ENCODE measurements at places on chromosomes 6 and 20. TPM values are rescaled to one million over a fixed set of nuclear protein-coding genes. Genes with fewer than 3 reads are reported as not detected.

The TTBK1 gene
- total RNA-seq, result not detected

The CAGE1 gene
- total RNA-seq, result not detected

The SRSF12 gene
- total RNA-seq, result not detected

GRCh38 chr6:89221129-89221528 lies 4.0 kb upstream of the GABRR1 start:
- no peaks in the 10 kb centered on the region for H3K4me1 ChIP-seq
- no peaks in the 10 kb centered on the region for H3K27me3 ChIP-seq
- no peaks in the 10 kb centered on the region for H3K36me3 ChIP-seq
- no peak for DNase-seq
- no peak overlapping the region for H3K4me3 ChIP-seq

DNA sequence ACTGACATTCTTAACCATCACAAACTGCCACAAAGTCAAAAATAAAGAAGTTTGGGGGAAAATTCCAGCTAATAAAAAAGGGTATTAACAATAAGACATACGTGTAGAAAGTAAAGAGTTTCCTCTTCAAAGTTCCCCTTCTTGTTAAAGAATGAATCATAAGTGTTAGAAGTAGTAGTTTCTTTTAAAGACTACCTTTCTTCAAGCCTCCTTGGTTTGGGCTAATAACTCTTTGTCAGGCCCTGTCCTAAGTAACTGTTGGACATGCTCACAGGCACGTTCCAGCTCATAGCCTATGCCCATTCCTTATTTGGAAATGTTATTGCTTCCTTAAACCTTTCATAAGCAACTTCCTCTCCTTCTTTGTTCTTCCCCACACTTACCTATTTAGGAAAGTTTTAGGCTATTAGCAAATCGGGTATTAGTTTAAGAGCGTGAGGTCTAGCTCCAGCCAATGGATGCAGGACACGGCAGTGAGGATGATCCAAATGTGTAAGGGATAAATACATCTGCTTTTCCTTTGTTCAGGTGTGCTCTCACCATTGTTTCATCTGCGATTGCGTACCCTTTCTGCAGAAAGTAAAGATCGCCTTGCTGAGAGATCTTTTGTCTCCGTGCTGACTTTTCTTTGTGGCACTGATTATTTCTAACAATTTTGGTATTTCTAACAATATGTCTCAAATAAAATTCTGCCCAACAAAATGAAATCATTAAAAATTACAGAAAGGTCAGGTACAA lies 64.9 kb downstream of the CHD6 start:
- H3K36me3 ChIP-seq, result peaks cover 7% of the 10 kb centered on the region
- no peak overlapping the region for H3K27ac ChIP-seq
- no peaks in the 10 kb centered on the region for H3K27me3 ChIP-seq
- H3K4me3 ChIP-seq, result no peak overlapping the region

- H3K4me3 ChIP-seq, result no peak overlapping the region
- no peak for DNase-seq
- H3K4me1 ChIP-seq, result no peaks in the 10 kb centered on the region
These were observed 179.1 kb downstream of the SOD2 start for GRCh38 chr6:159513914-159514313.

- no peaks in the 10 kb centered on the region for H3K27me3 ChIP-seq
- no peak overlapping the region for H3K4me3 ChIP-seq
- no peak overlapping the region for H3K27ac ChIP-seq
These were observed 851.7 kb upstream of the MAP3K7 start for GRCh38 chr6:91438570-91438969.

DNA sequence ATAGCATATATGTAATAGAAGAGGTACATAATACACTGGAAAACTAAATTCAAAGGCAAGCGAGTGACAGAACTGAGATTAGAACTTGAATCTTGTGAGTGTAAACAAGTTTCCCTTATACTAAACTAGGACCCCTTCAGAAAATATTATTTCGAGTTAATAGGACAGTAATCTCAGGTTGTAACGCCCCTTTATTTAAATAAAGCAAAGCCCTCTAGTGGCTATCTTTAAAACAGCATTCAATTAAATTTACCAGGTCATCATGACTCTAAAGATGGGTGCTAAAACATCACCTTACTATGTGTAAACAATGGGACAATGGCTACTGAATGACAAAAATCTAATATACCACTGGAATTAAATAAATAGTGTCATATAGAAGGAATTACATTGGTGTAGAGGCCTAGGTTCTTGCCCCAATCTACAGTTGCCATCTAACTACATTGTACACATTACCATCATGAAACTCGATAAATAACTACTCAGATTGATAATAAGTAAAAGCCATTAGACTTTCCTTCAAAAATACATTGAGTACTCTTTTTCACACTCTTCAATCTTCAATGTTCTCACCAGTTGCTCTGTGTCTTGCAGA lies 255.4 kb upstream of the IRAK1BP1 start:
- no peak overlapping the region for H3K4me3 ChIP-seq
- DNase-seq, result no peak
- no peaks in the 10 kb centered on the region for H3K27me3 ChIP-seq
- no peaks in the 10 kb centered on the region for H3K4me1 ChIP-seq

DNA sequence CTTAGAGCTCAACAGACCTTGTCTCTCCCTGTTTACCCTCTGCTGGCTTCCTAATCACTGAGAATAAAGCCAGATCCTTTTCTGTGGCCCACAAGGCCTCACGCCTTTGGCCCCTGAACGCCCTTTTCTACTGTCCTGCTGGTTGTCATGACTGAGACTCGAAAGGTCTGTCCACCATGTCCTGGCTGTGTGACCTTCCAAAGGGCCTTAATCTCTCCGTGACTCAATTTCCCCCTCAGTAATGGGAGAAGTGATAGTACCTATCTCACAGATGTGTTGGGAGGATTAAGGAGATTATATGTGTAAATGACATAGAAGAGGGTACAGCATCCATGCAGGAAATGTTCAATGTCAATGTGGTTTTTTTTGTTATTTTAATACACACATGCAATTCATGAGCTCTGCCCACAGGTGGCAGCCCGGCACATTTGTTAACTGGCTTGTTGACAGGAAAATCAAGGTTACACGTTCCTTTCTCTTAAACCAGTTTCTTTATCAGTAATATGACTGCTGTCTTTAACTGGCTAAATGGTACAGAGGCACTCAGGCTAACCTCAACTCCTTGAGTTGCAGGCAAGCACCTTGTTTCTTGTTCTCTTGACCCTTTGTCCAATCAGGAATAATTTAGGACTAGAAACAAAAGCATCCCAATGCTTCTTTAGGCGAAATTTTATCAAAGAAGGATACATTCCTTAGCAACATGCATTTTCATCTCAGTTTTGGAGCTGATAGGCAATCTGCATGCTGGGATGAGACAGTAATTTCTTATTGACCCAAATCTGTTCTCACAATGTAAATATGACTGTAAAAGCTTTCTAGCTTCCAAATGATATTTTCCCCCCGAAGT lies 16.6 kb downstream of the SLC22A1 start:
- DNase-seq, result peak; percentile 87
- H3K27ac ChIP-seq, result no peak overlapping the region
- peaks cover 20% of the 10 kb centered on the region for H3K4me1 ChIP-seq
- H3K4me3 ChIP-seq, result no peak overlapping the region
- H3K27me3 ChIP-seq, result no peaks in the 10 kb centered on the region
- no peaks in the 10 kb centered on the region for H3K36me3 ChIP-seq

GRCh38 chr6:12024699-12025434 lies 12.8 kb downstream of the HIVEP1 start:
- no peaks in the 10 kb centered on the region for H3K27me3 ChIP-seq
- no peak overlapping the region for H3K4me3 ChIP-seq
- DNase-seq, result no peak
- no peak overlapping the region for H3K27ac ChIP-seq
- peaks cover 14% of the 10 kb centered on the region for H3K36me3 ChIP-seq

- peak overlapping the region; percentile 97 for H3K27ac ChIP-seq
- H3K27me3 ChIP-seq, result no peaks in the 10 kb centered on the region
- H3K4me3 ChIP-seq, result peak overlapping the region; percentile 62
- H3K36me3 ChIP-seq, result no peaks in the 10 kb centered on the region
- H3K4me1 ChIP-seq, result peaks cover 19% of the 10 kb centered on the region
These were observed 2.1 kb downstream of the UBE2J1 start for GRCh38 chr6:89350281-89350966.

DNA sequence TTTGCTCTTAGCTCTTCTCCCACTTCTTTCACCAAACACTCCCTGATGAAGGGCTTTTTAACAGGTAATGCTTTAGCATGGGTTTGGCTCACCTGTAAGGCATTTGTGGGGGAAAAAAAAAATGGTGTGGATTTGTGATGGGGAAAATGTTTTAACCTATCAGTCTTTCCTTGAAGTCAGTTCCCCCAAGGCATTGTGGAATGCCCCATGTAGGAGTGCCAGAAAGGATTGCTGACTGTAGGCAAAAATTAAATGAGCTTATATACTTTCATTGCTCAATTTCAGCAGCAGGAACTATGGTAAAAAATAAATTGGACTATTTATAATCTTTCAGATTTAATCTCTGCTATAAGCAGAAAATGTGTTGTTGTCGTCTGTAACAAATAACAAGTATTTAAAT lies 10.6 kb upstream of the SASH1 start:
- H3K4me1 ChIP-seq, result peaks cover 9% of the 10 kb centered on the region
- no peak overlapping the region for H3K4me3 ChIP-seq
- no peaks in the 10 kb centered on the region for H3K27me3 ChIP-seq
- no peak for DNase-seq
- no peaks in the 10 kb centered on the region for H3K36me3 ChIP-seq
- no peak overlapping the region for H3K27ac ChIP-seq

DNA sequence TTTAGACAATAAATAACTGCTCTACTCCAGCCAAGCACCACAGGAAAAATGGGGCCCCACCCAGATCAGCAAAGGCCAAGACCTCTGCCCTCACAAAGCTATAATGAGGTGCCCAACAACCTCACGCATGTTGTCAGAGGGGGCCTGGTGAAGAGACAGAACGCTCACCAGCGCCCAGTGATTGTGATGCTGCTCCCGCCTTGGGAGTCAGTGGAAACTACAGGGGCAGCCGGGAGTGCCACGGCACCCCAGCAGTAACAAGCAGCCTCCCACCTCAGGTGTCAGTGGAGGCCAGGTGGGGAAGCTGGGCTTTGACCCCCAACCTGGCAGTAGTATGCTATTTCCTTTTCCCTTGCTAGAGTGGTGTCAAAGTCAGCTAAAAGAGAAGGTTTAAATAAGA lies 47.4 kb downstream of the TCP11 start:
- H3K27ac ChIP-seq, result no peak overlapping the region
- no peak for DNase-seq
- H3K4me1 ChIP-seq, result peaks cover 10% of the 10 kb centered on the region

GRCh38 chr6:145209272-145209671 lies 526.0 kb downstream of the EPM2A start:
- no peaks in the 10 kb centered on the region for H3K27me3 ChIP-seq
- H3K36me3 ChIP-seq, result no peaks in the 10 kb centered on the region
- H3K4me3 ChIP-seq, result no peak overlapping the region
- no peak overlapping the region for H3K27ac ChIP-seq
- no peaks in the 10 kb centered on the region for H3K4me1 ChIP-seq

DNA sequence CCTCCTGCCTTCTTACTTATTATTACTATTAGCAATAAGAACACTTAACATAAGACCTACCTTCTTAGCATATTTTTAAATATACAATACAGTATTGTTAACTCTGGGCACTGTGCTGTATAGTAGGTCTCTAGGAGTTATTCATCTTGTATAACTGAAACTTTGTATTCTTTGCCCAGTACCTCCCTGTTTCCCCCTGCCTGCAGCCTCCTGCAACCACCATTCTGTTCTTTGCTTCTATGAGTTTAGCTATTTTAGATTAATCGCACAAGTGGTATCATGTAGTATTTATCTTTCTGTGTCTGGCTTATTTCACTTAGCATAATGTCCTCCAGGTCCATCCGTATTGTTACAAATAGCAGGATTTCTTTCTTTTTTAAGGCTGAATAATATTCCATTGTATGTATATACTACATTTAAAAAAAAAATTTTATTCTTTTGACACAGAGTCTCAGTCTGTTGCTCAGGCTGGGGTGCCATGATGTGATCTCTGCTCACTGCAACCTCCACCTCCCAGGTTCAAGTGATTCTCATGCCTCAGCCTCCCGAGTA lies 4.4 kb downstream of the C6orf89 start:
- H3K4me3 ChIP-seq, result no peak overlapping the region
- no peak overlapping the region for H3K27ac ChIP-seq

GRCh38 chr20:17856837-17857605 lies 111.6 kb downstream of the SNX5 start:
- H3K27ac ChIP-seq, result peak overlapping the region; percentile 55
- no peaks in the 10 kb centered on the region for H3K27me3 ChIP-seq
- DNase-seq, result no peak
- no peaks in the 10 kb centered on the region for H3K36me3 ChIP-seq

GRCh38 chr6:85058806-85059205 lies 294.4 kb upstream of the TBX18 start:
- H3K27ac ChIP-seq, result no peak overlapping the region
- H3K4me3 ChIP-seq, result no peak overlapping the region
- no peaks in the 10 kb centered on the region for H3K4me1 ChIP-seq
- no peaks in the 10 kb centered on the region for H3K27me3 ChIP-seq

DNA sequence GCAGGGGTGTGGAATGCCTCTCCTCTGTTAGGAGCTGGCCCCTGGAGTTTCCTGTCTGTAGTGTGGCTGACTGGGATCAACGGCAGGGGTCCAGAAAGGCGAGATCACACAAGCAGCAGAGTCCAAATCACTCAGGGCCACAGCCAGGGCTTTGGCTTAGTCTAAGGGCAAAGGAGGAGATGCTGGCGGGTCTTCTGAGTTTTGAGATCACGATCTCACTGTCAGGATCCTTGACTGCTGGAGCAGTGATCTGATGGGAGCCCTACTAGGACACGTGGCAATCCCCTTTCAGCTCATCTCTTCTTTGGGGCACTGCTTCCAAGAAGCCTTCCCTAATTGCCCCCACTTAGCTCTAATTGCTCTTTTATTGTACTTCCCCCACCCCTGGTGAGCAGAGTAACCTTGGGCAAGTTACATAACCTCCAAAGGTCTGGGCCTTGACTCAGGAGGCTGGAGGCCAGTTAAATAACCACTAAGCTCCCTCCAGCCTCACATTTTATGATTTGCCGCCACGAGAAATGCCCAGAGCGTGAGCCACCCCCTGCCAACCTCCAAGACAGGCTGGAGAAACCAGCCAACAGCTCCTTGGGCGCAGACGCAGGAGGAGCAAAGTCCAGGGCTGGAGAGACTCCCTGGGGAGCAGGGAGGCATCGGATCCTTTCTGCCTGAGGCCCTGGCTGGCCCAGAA lies 12.0 kb downstream of the KCNK5 start:
- H3K27ac ChIP-seq, result peak overlapping the region; percentile 31
- H3K4me1 ChIP-seq, result peaks cover 47% of the 10 kb centered on the region
- H3K4me3 ChIP-seq, result no peak overlapping the region
- no peaks in the 10 kb centered on the region for H3K27me3 ChIP-seq

DNA sequence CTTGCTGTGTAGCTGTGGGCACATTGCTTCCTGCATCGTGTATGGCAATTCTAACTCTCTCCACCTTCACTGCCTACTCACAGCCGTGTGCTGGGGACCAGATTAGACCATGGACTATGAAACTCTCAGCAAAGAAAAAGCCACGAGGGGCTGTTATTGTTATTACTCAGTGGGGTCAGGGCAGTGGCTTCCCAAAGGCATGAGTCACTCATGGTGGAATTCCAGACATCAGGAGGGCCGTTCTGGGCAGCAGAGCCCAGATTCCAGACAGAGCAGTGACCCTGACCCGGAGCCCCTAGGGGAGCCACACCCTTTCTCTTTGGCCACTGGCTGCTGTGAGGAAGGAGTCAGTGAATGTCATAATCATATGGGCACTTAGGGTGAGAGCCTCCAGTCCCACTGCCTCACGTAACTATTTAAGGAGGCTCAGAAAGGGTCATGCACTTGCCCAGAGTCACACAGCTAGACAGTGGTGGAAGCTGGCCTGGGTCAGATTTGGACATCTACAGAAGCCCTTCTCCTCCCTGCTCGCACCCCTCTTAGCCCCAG lies 22.2 kb upstream of the CCN5 start:
- H3K4me3 ChIP-seq, result no peak overlapping the region
- no peaks in the 10 kb centered on the region for H3K36me3 ChIP-seq
- peaks cover 21% of the 10 kb centered on the region for H3K4me1 ChIP-seq
- H3K27me3 ChIP-seq, result no peaks in the 10 kb centered on the region
- peak; percentile 33 for DNase-seq
- H3K27ac ChIP-seq, result peak overlapping the region; percentile 31
